ENCODE measurements at places on chromosomes 3 and 15. TPM values are rescaled to one million over a fixed set of nuclear protein-coding genes. Genes with fewer than 3 reads are reported as not detected.

Gene USP3
- 223 TPM for total RNA-seq

DNA sequence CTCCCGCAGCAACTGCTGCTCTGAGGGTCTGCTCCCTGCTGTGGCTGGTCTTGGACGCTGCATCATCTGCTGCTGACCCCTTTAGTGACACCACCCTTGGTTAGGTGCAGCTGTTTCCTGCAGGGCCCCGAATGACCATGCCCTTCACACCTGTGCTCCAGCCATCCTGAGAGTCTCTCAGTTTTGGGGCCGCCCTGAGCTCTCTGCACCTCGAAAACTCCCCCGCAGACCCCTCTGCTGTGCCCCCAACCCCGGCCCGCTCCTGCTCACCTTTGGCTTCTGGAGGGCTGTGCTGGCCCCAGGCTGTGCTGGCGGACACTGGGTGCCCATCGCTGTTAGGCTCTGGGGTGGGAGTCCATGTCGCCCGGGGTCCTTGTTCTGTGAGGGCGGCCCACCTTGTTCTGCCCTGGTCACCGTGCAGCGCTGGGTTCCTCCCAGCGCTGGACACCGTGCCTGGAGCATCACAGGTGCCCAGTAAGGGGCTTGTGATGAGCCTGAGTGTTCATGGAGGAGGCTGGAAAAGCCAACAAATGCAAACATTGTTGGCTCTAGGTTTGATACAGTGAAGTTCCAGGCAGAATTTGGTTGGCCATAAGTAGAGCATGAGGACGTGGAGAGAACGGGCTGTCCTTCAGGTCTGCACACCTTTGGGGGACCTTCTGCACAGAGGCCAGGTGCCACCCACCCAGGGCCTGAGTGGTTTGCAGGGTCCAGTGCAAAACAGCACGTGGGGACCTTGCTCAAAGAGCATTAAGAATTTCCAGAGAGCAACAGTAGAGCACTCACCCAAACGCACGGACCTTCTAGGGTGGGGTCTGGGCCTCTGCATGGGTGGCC is 12.3 kb downstream of the ABTB1 start:
- no peak for DNase-seq

Gene GABRB3
- total RNA-seq = not detected

DNA sequence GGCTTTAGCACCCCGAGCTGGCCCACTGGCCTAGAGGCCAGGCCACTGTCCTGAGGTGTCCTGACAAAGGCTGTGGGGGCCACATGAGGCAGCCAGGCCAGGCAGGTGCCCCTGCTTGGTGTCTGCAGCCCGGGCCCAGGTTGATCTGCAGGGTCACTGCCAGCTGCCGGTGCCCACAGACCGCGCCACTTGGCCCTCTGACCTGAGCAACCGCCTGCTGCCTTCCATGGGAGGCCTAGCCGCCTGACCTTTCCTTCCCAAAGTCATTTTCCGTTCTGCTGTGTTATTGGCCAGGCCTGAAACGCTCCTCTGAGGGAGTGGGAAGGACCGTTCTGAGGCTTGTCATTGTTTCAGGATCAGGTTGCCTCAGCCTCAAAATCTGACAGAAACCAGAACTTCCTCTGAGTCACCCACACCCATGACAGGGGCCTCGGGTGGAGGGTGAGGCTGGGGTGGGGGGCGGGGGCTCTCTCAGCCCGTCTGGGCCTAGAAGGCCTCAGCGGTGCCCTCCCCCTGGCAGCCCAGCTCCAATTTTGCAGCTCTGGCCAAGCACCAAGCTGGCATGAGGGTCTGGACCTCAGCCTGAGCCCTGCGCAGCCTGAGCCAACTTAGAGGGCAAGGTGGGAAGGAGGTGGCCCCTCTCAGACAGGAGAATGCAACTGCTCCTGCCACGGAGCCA is 140.7 kb upstream of the MEF2A start:
- no peak for DNase-seq

DNA sequence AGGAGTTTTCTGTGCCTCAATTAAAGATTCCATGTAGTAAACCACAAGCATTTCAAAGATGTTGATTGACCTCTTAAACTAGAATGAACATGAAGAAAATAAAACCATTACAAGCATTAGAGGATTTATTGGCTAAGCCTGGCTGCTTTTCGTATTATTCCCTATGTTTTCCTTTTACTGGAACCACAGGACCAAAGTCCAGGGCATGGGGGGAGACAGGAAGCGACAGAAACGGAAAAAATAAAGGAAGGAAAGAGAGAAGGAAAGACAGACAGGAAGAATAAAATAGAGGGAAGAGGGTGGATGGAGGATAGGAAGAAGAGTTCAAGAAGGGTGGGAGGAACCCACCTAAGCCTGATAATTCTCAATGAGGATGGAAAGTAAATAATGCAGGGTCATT is 169.9 kb downstream of the SHQ1 start:
- DNase-seq = no peak

DNA sequence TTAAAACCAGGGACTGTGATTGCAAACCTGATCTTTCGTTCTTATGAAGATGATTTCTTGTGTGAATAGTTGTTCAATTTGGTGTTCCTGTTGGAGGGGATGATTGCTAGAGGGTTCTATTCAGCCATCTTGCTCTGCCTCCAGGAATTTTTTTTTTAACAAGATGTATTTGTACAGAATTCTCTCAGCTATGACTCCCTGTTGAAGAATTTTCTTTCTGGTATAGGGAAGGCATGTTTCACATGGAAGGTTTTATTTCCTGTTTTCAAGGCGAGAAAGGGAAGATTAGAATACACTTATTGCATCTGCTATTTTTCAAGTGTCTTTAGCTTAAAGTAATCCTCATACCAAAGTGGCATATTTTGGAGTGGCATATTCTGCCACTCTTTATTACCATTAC is 5.6 kb upstream of the LRRC34 start:
- no peak for DNase-seq

DNA sequence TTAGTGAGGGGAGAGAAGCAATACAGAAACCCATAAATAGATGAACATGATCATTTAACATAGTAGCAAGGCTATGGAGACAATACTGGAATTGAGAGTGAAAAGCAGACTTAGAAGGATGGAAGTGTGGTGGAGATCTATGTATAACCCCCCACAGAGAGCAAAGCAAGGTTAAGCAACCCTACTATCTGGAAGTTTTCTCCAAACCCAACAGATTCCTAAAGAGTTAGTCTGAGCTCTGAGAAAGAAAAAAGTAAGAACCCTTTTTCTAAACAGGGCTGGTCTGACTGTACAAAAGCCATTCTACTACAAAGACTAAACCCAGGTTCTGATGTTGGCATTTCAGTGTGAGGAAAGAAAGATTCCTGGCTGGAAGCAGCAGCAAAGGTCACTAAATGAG is 153.2 kb downstream of the WNT5A start:
- no peak for DNase-seq

DNA sequence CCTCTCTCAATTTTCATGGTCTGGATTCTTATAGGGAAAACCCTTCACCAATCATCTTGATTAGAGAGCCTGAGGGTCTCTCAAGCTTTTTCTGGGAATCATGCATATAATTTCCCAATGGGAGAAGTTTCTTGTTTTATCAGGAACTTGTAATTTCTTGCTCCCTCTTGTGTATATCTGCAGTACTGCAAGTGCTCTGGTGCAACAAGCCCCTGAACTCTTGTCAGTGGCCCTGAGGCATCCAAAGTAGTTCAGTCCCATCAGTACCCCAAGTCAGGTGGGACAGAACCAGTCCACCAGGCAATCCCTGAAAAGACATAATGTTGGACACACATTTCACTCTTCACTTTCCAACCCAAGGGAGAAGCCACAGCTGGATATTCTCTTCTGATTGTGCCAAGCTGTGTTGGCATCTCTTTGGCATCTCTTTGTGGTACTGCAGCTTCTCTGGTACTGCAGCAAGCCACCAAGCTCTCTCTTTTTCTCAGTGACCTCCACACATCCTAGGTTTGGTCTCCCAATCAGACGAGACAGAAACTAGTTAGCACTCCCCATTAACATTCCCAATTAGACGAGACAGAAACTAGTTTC is 214.5 kb downstream of the ZIC4 start:
- peak; percentile 32 for DNase-seq

DNA sequence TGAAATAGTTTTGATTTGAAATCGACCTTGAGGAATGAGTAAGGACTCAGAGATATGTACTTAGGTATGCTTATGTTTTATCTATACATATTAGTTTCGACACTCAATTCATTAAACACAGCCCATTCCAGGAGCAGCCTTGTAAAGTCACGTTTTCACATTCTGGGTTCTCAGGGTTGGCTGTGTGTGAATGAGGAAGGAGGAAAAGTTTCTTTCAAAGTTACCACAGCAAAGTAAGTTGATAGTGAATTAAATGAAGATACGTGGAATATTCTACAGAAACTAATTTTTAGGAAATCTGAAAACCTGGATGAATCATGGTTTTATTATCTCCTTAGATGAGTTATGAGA is 133.5 kb downstream of the C3orf38 start:
- no peak for DNase-seq

- DNase-seq = no peak
Measured at GRCh38 chr3:157624801-157625200, 121.6 kb upstream of the VEPH1 start.

DNA sequence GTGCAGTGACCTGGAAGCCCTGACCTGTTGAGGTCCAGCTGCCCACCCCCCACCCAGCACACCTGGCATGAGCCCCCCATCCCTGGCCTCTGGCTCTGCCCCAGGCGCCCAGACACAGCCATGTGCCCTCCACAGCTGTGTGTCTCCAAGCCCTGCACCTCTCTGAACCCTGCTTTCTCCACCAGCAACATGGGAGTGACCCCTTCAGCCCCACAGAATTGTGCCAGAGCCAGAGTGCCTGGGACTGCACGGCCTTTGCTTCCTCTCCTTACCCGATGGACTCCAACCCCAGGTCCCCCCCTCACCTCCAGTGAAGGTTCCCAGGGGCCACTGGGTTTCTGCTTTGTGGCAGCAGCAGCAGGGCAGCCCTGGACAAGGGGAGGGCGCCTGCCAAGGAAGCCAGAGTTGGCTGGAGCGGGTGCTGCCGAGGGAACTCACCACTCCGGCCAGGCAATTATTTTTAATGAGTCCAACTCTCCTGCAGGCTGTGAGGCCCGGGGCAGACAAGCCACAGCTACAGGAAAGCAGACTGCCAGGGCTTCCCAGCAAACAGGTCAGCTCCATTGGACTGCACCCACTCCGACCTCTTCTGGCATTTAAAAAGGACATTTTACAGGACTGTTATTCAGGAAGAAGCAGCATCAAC is 24.1 kb downstream of the PRR20G start:
- DNase-seq = no peak

DNA sequence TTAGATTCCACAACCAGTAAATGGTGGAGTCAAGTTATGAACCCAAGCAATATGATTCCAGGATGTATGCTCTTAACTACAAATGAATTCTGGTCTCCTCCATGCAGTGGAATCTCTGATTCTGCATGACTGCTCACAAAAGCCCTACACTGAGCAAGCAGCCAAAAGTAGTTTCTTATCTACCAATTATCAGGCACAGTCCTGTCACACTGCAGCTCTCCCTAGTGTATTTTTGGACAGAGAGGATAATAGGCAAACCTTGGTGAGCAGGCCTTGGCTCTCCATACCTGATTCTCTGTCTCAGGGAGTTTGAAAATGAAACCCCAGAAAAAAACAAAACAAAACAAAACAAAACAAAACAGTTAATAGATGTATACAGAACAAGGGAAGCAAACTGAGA is 3.5 kb upstream of the SSR3 start:
- no peak for DNase-seq

Gene CYP8B1
- total RNA-seq = not detected

GRCh38 chr15:76330080-76330680 is 6.4 kb upstream of the ISL2 start:
- DNase-seq = no peak

DNA sequence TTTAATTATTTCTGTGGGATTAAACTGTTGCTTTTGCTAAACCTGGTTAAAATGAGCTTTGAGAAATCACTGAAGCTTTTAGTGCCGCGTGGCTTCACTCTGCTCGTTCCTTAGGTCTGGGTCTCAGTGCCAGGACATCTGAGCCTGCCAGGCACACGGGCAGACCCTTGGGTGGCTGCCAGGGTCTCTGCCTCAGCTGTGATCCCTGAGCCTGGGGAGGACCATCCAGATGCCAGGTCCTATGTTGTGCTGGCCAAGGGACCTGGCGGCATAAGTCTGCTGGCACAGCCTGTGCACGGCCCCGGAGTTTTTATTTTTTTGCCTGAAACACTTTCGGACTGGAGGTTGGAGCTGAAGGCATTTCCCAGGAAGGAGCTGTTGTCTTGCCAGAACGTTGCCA is 328.1 kb downstream of the LRTM1 start:
- DNase-seq = no peak

Gene LXN
- total RNA-seq = 6.6 TPM

Gene CEMIP
- 0.10 TPM for total RNA-seq

GRCh38 chr15:42490291-42490670 is 660 bp downstream of the ZNF106 start:
- DNase-seq = peak; percentile 39

Gene IQCF5
- total RNA-seq = not detected

DNA sequence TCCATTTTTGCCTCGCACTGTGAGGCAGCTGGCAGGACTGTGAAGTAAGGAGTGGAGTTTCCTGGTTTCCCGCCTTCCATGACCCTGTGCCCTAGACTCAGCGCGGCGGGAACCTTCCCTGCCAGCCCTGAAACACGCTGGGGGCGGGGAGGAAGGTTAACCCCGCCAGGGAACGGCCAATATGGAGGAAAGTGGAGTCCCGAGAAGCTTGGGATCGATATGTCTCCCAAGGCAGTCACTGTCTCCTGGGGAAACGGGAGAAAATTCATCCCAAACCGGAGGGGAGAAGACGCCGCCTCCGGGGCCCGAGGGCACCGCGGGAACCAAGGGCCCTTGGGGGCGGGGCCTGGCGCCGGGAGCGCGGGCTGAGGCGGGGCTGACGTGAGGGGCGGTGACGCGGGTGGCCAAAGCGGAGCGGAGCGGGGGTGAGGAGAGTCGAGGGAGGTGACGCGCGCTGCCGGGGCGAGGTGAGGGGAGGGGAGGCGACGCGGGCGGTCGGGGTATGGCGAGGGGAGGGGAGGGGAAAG is at the start of gene HMCES:
HMCES (plus strand) TSS at position 432 of the 527 bp plus-strand sequence. CDS start 863 bp downstream, outside the sequence.
- DNase-seq = peak; percentile 95

DNA sequence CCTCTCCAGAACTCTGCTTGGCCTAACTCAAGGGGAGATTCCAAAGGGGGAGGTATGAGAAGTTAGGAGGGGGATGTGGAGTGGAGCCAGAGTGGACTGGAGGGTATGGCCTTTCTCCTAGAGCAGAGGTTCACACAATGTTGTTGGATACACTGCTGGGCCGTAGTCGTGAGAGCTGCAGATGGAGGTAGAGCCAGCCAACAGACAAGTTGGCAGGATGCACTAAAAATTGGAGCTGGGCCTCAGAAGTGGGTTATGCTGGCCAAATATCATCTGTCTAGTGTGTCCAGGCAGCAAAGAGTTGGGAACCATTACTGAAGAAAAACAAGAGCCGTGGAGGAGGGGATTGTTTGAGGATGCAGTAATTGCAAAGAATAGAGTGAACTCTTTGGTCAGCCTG is 27.7 kb upstream of the LRRFIP2 start:
- no peak for DNase-seq

Gene NAALADL2
- total RNA-seq = not detected

Gene GOLGA6L9
- 2.9 TPM for total RNA-seq

GRCh38 chr15:40893019-40893670 is 1.1 kb upstream of the VPS18 start:
- no peak for DNase-seq

- no peak for DNase-seq
Measured at GRCh38 chr3:17640466-17640865, 102.0 kb downstream of the TBC1D5 start.

GRCh38 chr15:57322602-57323250 is 53.6 kb upstream of the CGNL1 start:
- no peak for DNase-seq

Gene PAK6
- not detected for total RNA-seq
